Naive thymus-derived CD8-positive, alpha-beta T cell (primary cell): ENCODE measurements at places on chromosomes 1 and 21. TPM values are rescaled to one million over a fixed set of nuclear protein-coding genes. Genes with fewer than 3 reads are reported as not detected.
A peak's percentile ranks its signal among the peaks of the same experiment; 100 is the strongest.

PLEKHA6 gene
- total RNA-seq, result 2.0 TPM

GPR153 gene
- 1.3 TPM for total RNA-seq

DNA sequence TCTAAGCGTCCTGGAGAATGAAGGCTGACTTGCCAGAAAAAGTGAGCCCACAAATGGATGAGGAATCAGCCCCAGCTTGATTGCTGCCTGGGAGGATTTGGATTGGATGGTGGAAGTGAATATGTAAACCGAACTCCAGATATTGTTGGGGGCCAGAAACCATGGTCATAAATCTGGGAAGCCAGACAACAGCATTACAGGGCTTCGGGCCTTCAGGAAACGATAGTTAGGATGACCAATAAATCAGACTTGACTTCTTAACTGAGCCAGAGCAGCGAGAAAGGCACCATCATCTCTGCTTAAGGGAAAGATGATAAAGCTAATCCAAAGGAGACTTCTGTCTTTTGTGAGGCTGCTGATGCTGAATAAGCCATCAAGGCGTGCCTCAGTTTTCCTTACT is 26.6 kb downstream of the FAM78B start:
- no peak overlapping the region for H3K4me3 ChIP-seq
- peaks cover 6% of the 10 kb centered on the region for H3K27me3 ChIP-seq
- no peaks in the 10 kb centered on the region for H3K4me1 ChIP-seq
- H3K27ac ChIP-seq, result no peak overlapping the region

DNA sequence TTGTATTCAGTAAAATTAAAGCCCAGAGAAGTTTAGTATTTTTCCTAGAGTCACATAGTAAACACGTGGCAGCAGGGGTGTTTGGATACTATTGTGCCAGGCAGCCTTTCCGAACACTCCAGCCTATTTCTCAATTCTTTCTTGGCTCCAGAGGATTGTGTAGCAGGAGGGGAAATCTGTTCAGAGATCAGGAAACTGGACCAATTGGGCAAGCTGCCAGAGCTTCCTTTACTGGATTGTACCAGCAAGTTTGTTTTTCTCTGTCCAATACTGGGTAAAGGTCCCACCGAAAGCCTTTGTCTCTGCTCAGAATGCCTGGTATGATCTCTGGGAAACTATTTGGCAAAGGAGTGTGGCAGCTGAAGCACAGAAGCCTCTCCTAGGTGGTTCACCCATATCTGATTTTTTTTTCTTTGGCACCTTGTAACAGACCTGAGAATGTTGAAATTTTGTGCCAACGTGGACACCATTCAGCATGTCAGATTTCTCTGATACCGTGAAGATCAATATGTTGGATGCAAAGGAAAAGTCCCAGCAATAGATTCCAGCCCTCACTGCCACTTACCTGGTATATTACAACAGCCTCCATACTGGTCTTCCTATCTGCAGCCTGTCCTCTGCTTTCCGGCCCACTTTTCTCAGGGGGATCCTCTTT is 126.2 kb downstream of the FGGY start:
- no peaks in the 10 kb centered on the region for H3K27me3 ChIP-seq
- H3K4me1 ChIP-seq, result peaks cover 4% of the 10 kb centered on the region
- no peak overlapping the region for H3K4me3 ChIP-seq
- DNase-seq, result no peak
- no peak overlapping the region for H3K27ac ChIP-seq

GRCh38 chr1:86696522-86696921 is 7.9 kb upstream of the SH3GLB1 start:
- peaks cover 4% of the 10 kb centered on the region for H3K4me1 ChIP-seq
- H3K27me3 ChIP-seq, result no peaks in the 10 kb centered on the region
- DNase-seq, result no peak
- no peaks in the 10 kb centered on the region for H3K36me3 ChIP-seq
- no peak overlapping the region for H3K4me3 ChIP-seq

- H3K36me3 ChIP-seq, result no peaks in the 10 kb centered on the region
- H3K27ac ChIP-seq, result no peak overlapping the region
- peaks cover 7% of the 10 kb centered on the region for H3K4me1 ChIP-seq
- H3K27me3 ChIP-seq, result no peaks in the 10 kb centered on the region
- no peak for DNase-seq
These were observed 65.3 kb downstream of the SELENOF start for GRCh38 chr1:86848654-86849053.

DNA sequence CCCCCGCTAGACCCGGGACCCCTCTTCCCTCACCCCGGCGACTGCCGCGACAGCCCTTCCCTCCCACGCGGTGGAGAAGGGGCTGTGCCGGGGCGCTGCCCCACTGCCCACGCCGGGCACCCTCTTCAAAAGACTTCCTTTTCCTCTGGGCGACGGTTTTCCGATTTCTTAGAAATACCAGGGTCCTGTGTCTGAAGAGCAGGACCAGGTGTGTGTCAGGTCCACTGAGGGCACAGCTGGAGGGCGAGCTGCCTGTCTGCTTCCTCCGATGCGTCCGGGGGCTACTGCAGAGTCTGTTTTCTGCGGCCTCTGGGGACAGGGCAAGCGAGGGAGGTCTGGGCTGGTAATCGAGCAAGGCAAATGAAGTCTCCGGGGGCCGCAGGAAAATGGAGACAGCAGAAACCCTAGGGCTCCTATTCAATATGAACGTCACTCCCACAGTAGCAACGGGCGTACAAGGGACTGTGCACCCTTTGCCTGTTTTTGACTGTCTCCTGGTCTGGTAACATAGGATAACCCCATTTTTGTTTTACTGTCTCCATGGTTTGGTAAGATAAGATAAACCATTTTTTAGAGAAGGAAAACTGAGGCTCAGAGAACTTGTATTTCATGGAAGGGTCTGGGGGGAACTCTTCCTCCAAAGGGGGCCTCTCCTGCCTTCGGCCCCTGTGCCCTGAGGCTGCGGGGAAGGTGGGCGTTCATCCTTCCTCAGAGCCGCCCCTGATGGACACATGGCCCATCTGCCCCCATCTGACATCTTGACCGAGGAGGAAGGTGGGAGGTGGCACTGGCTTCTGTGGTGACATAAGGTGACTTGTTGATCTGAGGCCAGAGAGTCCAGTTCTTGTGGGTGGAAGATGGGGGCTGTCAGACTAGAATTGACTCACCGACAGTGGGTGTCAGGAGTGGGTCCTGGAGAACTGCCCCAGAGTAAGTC is 970 bp downstream of the TNFRSF1B start:
- no peak for DNase-seq
- H3K27me3 ChIP-seq, result no peaks in the 10 kb centered on the region
- H3K4me3 ChIP-seq, result peak overlapping the region; percentile 99

DNA sequence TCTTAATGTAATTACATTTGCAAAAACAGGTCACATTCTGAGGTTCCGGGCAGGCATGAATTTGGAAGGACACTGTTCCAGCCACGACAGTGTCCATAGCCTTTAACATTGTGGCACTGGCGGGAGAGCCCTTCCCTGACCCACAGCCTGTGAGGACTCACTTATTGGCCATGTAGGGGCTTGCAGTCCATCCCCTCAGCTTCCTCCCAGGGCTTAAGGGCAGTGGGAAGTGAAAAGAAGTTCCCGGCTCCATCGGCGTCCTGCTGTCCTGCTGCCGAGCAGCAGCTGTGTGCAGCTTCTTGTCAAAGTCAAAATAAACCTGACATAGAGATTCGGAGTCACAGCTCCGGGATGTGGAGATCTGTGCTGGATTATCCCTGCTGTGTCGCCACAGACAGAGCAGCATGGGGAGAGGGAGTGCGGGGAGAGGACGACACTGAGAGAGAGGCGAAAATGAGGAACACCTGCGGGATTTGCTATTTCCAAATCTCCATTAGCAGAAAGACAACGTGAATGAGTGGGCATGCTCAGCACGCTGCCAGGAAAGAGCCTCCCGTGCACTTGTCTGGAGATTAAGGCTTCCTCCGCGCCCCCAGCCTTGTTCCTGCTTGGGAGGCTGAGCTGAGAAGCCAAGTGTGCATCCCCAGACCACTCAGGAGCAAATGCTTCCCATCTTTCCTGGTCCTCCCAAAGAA is 260.3 kb downstream of the ASTN1 start:
- peaks cover 54% of the 10 kb centered on the region for H3K27me3 ChIP-seq
- no peaks in the 10 kb centered on the region for H3K4me1 ChIP-seq
- DNase-seq, result no peak
- no peak overlapping the region for H3K4me3 ChIP-seq

KIAA0040 gene
- 25.7 TPM for total RNA-seq

DNA sequence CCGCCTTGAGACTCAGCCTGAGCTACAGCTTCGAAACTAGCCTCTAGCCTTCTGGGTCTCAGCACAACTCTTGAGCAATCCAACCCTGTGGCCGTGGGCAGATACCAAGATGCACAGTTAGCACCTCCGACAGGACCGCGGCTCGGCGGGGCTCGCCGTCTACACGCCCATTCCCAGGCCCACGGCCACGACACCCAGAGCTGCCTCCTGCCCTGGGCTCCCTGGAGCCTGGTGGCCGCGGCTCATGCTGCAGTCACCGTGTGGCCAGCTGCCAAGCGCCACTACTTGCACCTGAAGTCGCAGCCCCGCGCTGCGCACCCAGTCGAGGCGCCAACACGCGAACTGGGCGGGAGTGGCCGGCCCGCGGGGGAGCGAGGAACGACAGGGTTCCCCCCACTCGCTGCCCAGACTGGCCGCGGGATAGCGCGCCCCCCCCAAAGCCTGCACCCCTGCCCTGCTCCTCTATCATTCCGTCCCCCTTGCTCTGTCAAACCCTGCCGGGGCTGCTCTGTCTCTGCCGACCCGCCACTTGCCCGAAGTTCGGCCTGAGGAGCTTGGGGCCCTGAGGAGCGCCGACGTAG is 729 bp upstream of the CDCA8 start:
- peaks cover 23% of the 10 kb centered on the region for H3K4me1 ChIP-seq
- no peak for DNase-seq
- peak overlapping the region; percentile 89 for H3K27ac ChIP-seq
- no peaks in the 10 kb centered on the region for H3K36me3 ChIP-seq

- H3K4me3 ChIP-seq, result no peak overlapping the region
- no peaks in the 10 kb centered on the region for H3K27me3 ChIP-seq
- DNase-seq, result no peak
- H3K36me3 ChIP-seq, result peaks cover 84% of the 10 kb centered on the region
- peaks cover 27% of the 10 kb centered on the region for H3K4me1 ChIP-seq
These were observed 32.4 kb upstream of the ZNF124 start for GRCh38 chr1:247204177-247204647.

GRCh38 chr1:228472655-228473054 is 14.5 kb upstream of the RNF187 start:
- H3K27me3 ChIP-seq, result peaks cover 32% of the 10 kb centered on the region
- H3K4me1 ChIP-seq, result peaks cover 2% of the 10 kb centered on the region
- no peak overlapping the region for H3K4me3 ChIP-seq
- no peak for DNase-seq
- peaks cover 5% of the 10 kb centered on the region for H3K36me3 ChIP-seq

ZFP69 gene
- 4.5 TPM for total RNA-seq

KCND3 gene
- not detected for total RNA-seq

GRCh38 chr1:182786223-182786994 is 3.2 kb upstream of the NPL start:
- H3K27ac ChIP-seq, result no peak overlapping the region
- H3K36me3 ChIP-seq, result no peaks in the 10 kb centered on the region
- H3K4me1 ChIP-seq, result peaks cover 9% of the 10 kb centered on the region
- H3K27me3 ChIP-seq, result peaks cover 3% of the 10 kb centered on the region
- no peak overlapping the region for H3K4me3 ChIP-seq
